ENCODE measurements at places on chromosomes 2 and 18. TPM values are rescaled to one million over a fixed set of nuclear protein-coding genes. Genes with fewer than 3 reads are reported as not detected.
A peak's percentile ranks its signal among the peaks of the same experiment; 100 is the strongest.

DNA sequence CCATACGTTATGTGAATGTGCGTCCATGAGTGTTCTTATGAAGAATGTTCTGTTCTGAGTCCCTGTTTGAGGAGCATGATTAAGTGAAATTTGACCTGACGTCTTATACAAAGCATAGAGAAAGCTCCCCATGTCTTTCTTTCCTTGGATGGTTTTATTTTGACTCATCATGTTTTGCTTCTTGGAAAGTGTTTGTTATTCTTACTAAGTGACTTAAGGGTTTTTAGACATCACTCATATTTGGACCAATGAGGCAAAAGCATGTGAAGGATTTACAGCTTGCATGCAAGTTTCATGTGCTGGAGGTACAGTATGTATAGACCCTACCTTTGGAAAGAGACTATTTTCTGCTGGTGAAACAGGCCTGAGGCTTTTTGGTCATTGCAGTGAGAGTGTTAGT, 33.5 kb upstream of the ZEB2 start:
- DNase-seq, result no peak

GRCh38 chr2:68753318-68753717, 18.7 kb downstream of the ARHGAP25 start:
- no peak for DNase-seq

DNA sequence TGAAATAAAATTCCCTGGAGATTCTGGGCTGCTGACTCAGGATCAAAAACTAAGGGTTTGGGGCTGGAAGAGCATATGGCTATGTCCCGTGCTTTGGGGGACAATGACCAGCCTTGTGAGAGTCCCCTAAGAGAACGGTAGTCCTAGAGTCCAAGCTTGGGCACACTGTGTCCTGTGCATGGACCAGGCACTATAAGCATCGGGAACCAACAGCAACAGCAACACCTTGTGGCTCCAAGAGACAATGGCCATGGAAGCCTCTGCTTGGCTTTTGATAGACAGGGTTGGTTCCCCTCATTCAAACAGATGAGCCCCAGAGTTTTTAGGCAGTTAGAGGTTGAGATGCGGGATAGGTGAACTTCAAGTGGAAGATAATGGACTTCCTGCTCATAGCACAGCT, 294.4 kb upstream of the CHAC2 start:
- no peak for DNase-seq

DNA sequence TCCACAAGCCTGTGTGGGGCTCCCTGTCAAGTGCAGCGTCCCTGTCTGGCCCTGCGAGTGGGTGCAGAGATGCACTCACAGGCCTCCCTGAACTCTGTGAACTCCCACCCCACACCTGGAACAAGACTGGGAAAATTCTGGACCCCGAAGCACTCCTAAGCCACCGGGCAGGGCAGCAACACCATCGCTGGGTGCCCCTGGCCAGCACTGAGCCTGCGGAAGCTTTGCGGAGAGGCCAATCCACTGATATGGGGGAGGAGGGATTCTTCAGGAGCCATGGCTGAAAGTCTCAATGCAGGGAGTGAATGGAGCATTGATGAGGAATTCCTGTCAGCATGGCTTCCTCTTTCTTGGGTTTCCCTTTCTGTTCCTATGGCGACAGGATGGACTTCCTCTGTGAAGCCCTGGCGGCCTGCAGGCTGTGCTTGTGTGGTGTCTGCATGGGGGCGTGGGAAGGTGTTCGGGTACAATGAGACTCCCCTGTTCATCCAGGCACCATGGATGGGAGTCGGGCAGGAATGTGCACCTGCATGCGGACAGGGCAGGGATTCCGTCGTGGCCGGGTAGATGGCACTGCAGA, 15.1 kb downstream of the TRIB2 start:
- DNase-seq, result no peak

GRCh38 chr2:100733391-100734187, 86.3 kb upstream of the NPAS2 start:
- peak; percentile 19 for DNase-seq

GRCh38 chr2:8575038-8575833, 106.6 kb upstream of the ID2 start:
- no peak for DNase-seq

DNA sequence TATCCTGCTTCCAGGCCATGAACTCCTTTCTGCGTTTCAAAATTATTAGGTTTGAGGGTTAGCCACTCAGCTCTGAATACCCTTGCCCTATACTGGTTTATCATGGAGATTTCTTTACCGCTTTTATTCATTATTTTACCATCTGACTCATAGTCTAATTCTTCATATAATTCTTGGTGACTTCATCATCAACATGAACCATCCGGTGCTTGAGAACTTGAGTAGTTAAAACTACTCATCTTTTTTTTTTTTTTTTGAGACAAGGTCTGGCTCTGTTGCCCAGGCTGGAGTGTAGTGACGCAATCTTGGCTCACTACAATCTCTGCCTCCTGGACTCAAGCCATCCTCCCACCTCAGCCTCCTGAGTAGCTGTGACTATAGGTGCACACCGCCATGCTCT, 94.2 kb upstream of the LHCGR start:
- DNase-seq, result no peak

DNA sequence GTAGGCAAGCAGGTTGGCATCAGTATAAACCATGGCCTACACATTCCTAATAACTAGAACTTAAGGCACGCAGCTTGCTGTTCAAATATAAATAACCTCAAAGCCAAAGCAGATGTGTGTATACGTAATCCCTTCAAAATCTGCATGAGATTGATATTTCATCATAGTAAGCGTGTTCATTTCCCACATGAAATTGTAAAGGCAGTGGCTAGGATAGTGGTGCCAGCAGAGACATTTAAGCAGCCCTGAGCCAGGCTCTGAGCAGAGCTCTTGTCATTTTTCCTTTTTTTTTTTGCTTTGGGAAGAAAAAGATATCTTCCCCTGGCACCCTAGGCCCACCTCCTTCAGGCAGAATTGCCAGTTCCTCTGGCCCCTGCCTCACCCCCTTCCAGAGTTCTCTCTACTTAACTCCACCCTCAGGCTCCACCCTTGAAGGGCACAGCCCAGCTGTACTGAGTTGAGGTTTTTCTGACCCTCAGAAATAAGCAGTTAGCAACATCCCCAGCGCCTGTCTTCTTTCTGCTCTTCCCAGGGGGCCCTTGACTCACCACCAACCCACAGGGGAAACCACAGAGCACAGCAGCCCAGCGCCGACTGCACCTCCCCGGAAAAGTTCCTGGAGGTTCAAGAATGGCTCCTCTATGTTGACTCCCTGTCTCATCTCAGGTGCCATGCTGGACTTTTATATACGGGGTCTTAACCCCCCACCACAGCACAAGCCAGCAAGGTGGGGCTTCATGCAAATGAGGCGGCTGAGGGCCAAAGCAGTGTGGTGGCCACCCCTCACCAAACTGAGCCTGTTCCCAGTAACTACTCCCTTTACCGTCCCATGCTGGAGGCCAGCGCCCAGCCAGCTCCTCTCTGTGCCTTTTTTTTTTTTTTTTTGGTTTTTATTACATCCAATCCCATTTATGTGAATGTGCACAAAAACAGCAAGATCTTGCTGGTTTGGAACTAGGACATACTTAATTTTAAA, 84.7 kb downstream of the EHD3 start:
- peak; percentile 29 for DNase-seq

- DNase-seq, result no peak
Observed at GRCh38 chr18:64966667-64967066, 784.1 kb upstream of the CDH7 start.

DNA sequence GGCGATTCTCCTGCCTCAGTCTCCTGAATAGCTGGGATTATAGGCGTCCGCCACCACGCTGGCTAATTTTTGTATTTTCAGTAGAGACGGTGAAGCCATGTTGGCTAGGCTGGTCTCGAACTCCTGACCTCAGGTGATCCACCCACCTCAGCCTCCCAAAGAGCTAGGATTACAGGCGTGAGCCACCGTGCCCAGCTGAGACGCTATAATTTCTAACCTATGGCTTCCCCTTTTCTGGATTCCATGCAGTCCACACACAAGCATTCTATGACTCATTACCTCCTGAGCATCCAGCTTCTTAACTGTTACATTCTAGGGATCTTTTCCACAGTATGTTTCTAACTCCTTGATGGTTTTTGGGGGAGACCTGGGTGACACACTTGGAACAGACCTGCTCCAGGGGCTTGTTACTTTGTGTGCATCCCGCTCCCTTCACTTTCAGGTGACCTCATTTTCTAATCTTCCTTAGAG, 11.8 kb upstream of the KCMF1 start:
- DNase-seq, result no peak

DNA sequence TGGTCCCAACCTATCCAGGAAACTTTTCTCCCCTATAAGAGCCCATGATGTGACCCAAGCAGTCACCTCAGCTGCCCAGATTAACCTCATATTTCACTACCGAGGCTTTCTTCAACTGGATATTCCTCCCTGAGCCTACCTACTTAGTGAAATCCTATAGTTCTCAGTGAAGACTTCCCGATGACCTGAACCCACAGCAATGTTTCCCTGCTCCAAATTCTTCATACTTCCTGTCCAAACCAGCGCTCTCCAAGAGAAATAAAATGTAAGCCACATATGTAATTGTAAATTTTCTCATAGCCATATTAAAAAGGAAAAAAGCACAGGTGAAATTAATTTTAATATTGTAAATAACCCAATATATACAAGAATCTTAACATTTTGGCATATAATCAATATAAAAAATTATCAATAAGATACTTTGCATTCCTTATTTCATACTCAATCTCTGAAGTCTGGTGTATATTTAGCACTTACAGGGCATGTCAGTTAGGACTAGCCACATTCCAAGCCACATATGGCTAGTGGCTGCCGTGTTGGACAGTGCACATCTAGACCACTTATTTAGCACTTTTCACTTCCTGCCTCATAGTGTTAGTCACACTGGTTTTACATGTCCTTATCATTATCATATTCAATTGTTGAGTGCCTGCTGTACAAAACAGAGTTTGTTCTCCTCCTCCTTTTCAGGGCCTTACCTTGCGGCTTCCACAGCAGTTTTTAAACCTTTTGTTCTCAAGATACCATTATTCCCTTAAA, 1.9 kb upstream of the STAT4 start:
- no peak for DNase-seq

GRCh38 chr2:63736354-63736753, 105.3 kb upstream of the UGP2 start:
- no peak for DNase-seq

DNA sequence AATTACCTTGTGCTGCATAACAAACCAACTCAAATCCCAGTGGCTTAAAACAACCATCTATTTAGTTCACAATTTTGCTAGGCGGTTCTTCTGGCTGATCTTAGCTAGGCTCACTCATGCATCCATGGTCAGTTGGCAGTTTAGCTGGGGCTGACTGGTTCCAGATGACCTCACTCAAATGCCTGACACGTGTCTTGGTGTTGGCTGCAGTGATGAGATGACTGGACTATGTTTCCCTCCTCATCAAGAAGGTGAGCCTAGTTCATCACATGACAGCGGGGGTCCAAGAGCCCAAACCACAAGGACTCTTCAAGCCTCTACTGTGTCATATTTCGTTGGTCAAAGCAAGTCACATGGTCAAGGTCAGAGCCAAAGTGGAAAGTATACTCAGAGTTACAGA, 42.7 kb upstream of the ACTR3 start:
- DNase-seq, result no peak

The GNLY gene
- total RNA-seq, result not detected

The SLC4A5 gene
- total RNA-seq, result 9.6 TPM

The MSTN gene
- 0.46 TPM for total RNA-seq

All from lung (tissue), 17 donors.